H1 (cell line): ENCODE measurements at places on chromosomes 12 and 14. TPM values are rescaled to one million over a fixed set of nuclear protein-coding genes. Genes with fewer than 3 reads are reported as not detected.

DNA sequence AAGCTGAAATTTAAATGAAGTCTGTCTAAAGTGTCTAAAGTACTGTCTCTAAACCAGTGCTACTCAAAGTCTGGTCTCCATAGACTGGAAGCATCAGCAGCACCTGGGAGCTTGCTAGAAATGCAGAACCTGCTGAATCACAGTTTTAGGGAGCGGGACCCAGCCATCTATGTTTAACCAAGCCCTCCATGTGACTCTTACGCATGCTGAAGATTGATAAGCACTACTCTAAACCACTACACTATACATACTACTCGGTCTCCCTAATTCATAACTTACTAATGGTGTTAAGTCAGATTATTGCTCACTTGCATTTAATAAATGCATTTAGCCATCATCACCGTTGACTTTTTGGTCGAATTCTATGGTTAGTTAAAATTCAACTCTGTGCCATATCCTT lies 88.8 kb downstream of the SLC25A21 start:
- no peaks in the 10 kb centered on the region for H3K27me3 ChIP-seq
- H3K36me3 ChIP-seq, result no peaks in the 10 kb centered on the region
- no peak for DNase-seq
- H3K4me3 ChIP-seq, result no peak overlapping the region

The HOMEZ gene
- total RNA-seq, result 9.1 and 9.7 TPM in 2 replicates

The SMIM41 gene
- total RNA-seq, result 0.28 and 0.31 TPM in 2 replicates

DNA sequence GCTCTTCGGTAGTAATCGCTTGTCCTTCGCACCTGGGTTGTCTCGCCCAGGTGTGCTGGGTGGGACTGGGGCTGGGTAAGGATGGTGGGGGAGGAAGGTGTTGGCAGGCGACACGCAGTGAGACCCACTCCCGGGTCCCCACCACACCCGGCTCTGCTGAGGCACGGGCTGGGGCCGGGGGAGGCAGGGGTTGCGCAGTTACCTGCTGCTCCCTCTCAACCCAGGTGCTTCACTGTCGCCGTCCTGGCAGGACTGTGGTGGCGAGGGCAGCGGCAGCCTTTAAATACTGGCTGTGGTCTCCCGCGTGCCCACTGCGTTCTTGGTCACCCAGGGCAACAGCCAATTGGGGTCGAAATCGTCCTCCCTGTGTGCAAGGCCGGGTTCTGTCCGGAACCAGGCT lies at the start of gene CCER1:
Gene CCER1 (minus strand): TSS at position 256 of the 400 bp plus-strand sequence. CDS start 434 bp downstream, outside the sequence.
- H3K4me1 ChIP-seq, result no peaks in the 10 kb centered on the region
- DNase-seq, result no peak
- H3K4me3 ChIP-seq, result no peak within 1 kb of the TSS

- H3K27me3 ChIP-seq, result no peaks in the 10 kb centered on the region
- no peak overlapping the region for H3K27ac ChIP-seq
- no peaks in the 10 kb centered on the region for H3K36me3 ChIP-seq
- no peak for DNase-seq
- H3K4me3 ChIP-seq, result no peak overlapping the region
These were observed 175.4 kb downstream of the PHETA1 start for GRCh38 chr12:111193496-111193895.

The SLC39A2 gene
- 0.22 TPM in 1 of 2 replicates, not detected in the other for total RNA-seq

The MANSC4 gene
- total RNA-seq, result not detected in 2 replicates
